ENCODE measurements at places on chromosomes 11 and 22.

DNA sequence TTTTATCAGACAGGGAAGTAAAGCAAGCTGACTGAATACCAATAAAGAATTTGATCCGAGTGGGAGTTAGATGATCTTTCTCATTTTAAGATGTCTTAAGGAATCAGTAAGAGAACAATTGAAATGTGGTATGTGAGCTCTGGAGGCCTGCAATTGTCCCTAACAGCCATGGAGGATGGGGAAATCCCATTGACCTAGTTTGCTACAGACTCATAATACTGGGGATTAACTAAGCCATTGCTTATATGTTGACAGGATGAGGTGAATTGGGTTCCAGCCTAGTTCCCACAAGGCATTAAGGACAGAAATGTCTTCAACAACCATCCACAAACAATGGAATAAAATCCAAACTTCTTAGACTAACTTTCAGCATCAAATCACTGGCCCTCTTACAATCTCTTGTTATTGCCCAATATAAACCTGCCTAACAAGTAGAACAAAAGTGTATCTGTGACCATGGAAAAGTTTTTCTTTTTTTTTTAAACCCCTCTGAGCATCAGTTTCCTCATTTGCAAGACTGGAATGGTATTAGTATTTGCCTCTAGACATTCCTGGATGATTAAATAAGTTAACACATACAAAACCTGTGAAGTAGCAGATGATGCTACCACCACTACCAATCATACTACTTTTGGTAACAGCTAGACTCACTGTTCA lies 773.2 kb downstream of the DLG2 start:
- no peak for DNase-seq

DNA sequence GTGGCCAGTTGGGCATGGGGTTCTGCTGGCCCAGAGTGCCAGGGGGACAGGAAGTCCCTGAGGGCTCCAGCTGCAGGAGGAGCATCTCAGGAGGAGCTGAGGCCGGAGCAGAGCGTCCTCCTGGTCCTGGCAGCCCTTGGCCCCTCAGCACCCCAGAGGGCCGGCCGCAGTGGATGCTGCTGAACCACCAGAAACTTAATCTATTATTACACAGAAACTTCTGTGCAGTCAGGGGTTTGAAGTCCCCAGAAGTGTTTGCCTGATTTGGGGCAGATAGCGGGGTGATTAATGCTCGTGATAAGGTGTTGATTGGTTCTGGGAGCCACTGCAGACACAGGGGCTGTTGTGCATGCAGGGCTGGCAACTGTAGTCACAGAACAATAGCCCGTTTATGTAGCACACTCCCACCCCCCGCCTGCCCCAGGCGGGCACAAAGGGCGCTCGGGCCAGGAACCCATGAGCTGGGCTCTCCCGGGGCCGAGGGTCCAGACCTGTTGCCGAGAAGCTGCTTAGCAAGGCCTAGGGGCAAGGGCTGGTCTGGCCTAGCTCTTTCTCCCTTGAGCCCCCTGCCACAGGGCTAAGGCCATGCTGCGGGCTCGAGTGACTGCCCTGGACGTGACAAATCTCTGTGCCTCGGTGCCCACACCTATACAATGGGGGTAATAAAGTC lies 29.0 kb upstream of the KCNQ1OT1 start:
- no peak for DNase-seq

GRCh38 chr11:80960381-80961029 lies 1519.7 kb upstream of the TENM4 start:
- DNase-seq: no peak

DNA sequence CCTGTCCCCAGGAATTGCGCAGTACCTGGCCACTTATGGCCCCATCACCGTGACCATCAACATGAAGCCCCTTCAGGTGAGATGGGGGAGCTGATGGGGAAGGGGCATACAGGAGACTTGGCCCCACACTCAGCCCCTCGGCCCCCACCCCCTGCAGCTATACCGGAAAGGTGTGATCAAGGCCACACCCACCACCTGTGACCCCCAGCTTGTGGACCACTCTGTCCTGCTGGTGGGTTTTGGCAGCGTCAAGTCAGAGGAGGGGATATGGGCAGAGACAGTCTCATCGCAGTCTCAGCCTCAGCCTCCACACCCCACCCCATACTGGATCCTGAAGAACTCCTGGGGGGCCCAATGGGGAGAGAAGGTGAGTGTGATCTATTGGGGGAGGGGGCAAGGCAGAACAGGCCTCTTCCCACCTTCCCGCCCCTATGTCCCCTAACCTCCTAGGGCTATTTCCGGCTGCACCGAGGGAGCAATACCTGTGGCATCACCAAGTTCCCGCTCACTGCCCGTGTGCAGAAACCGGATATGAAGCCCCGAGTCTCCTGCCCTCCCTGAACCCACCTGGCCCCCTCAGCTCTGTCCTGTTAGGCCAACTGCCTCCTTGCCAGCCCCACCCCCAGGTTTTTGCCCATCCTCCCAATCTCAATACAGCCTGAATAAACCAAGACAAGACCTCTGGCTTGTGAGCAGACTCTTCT lies 3.6 kb downstream of the CTSW start:
- no peak for DNase-seq

DNA sequence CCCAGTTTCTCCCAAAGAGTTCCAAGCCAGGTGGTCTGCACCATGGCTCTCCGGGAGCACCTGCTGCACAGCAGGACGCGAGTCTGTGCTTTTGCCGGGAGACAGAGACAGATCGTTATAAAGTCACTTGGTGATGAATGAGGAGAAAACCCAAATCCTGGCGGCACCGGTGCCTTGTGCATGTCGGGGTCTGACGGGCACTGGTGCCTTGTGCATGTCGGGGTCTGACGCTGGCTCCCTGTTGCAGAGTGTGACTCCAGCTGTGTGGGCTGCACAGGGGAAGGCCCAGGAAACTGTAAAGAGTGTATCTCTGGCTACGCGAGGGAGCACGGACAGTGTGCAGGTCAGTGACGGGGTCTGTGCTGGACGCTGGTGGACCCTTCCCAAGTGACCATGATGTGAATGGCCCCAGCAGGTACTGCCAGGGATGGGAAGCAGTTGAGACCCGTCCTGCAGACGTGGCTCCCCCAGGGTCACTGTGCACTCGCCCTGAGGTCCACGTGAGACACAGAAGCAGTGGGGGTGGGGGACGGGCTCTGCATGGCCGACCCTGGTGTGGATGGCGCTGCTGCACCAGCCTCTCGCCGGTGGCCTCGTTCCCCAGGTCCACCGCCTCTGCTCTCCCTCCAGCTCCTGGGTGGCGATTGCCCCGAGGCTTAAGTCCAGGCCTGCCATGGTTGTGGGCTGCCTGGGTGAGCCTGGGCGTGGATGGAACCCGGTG lies 5.8 kb downstream of the CRELD2 start:
- DNase-seq: no peak

DNA sequence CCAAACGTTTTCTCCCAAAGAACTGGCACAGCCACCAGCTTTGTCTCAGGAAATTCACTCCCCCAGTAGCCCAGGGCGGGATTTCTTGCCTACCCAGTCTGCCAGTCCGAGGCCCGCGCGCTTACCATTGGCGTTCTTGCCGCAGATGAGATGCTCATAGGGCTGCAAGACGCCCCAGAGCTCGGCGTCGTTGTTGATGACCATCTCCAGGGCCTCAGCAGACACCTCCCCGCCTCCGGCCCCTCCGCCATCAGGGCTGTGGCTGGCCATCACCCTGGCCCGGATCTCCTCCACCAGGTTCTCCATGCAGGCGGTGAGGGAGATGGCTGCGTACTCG lies 1.3 kb downstream of the ABTB2 start:
- DNase-seq: no peak

GRCh38 chr22:25213221-25213620 lies 6.2 kb upstream of the CRYBB2 start:
- DNase-seq: no peak

DNA sequence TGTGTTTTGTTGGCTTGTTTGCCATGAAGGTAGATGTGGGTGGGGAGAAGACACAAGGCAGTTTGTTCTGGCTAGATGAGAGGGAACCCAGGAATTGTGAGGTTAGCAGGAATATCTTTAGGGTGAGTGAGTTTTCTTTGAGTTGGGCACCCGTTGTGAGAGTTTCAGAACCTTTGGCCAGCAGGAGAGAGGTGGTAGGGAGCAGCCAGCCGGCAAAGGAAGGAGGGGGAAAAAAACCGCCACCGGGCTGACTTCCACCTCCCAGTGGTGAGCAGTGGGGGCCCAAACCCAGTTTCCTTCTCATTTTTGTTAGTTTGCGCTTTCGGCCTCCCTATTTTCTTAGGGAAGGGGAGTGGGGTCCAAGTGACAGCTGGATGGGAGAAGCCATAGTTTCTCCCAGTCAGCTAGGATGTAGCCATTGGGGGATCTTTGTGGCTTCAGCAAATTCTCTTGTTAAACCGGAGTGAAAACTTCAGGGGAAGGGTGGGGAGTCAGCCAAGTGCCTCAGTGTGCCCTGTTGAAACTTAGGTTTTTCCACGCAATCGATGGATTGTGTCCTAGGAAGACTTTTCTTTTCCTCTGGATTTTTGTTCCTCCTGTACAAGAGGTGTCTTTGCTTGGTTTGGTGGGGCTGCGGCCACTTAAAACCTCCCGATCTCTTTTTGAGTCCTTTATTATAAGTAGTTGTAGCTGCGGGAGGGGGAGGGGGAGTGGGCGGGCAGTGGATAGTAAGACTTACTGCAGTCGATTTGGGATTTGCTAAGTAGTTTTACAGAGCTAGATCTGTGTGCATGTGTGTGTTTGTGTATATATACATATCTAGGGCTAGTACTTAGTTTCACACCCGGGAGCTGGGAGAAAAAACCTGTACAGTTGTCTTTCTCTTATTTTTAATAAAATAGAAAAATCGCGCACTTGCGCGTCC lies 1.1 kb upstream of the GCAT start:
- no peak for DNase-seq

DNA sequence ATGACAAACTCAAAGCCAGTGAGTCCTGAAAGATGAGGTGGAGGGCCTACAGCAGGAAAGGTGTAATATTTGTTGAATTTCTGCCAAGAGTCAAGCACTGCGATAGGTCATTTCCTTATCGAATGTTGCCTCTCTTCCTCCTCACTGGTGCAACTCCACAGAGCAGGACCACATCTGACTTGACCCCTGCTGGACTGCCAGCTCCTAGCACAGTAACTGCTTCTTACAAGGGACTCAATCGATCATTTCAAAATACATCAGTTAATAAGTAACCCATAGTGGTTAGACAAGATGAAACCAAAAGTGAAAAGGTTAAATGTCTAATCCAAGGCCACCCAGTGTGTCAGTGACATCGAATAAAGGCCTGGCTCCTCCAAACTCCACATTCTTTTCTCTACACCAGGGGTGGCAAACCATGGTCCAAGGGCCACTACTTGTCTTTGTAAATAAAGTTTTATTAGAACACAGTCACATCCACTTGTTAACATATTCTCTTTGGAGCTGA lies 98.5 kb upstream of the CSNK2A3 start:
- DNase-seq: no peak

- DNase-seq: no peak
Measured at GRCh38 chr11:79287952-79288351, 152.9 kb downstream of the TENM4 start.

DNA sequence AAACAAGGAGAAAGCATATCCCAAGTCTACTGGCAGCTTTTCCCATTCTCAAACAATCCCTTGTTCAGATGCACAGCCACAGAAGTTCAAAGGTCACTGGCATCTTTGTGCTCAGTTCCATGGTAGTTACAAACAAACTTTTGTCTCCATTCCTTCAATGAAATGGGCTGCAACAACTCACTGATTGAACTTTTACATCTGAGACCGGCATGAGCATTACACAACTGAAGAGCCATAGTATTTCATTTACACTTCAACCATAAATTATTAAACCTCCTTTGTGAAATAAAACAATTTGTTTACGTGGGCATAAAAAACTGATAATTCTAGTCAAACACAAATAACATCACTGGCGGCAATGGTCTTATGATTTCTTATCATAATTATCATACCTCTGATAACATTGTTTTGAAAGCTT lies 67.8 kb upstream of the ARHGAP32 start:
- DNase-seq: no peak

- DNase-seq: no peak
Measured at GRCh38 chr11:79413268-79413667, 27.6 kb downstream of the TENM4 start.

- DNase-seq: peak; percentile 33
Measured at GRCh38 chr11:36352922-36353321, 56.8 kb downstream of the PRR5L start.

DNA sequence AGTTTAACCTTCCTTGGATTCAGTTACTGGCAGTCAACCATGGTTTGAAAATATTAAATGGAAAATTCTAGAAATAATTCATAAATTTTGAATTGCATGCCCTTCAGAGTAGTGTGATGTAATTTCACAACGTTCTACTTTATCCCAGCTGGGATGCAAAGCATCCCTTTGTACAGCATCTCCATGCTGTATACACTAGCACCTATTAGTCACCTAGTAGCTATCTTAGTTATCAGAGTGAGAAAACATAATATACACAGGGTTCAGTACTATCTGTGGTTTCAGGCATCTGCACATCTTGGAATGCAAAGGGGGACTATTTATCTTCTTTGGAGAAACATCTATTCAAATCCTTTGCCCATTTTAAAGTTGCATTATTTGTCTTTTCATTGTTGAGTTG lies 30.8 kb downstream of the CBL start:
- DNase-seq: no peak

GRCh38 chr11:102560555-102561011 lies 30.0 kb upstream of the MMP7 start:
- no peak for DNase-seq

GRCh38 chr11:116864531-116864930 lies 27.1 kb upstream of the APOA1 start:
- no peak for DNase-seq

DNA sequence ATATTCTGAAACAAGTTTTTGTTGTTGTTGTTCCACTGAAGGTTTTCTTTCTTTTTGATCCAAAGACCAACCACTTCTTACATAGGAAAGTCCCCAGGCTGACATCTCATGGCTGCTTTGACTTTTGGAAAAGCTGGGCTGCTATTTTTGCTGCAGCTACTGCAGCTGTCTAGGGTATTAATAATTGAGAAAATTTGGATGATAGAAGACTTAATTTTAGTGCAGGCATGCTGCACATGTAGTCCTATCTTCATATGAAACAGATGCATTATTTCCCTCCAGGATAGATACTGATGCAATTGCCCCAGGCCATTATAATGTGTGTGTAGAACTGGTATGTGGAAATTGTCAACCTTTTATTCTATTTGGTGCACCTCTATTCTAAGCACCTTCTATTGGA lies 131.4 kb downstream of the NAV2 start:
- DNase-seq: no peak

GRCh38 chr11:11044137-11044855 lies 186.4 kb upstream of the ZBED5 start:
- DNase-seq: no peak

GRCh38 chr11:90500922-90501568 lies 278.2 kb upstream of the CHORDC1 start:
- no peak for DNase-seq

All from stimulated activated CD8-positive, alpha-beta memory T cell treated with anti-CD3 and anti-CD28 coated beads, Interleukin-4, amount 100 ng/mL, for 4 hours (primary cell).